ENCODE measurements at places on chromosomes 2 and 18.

DNA sequence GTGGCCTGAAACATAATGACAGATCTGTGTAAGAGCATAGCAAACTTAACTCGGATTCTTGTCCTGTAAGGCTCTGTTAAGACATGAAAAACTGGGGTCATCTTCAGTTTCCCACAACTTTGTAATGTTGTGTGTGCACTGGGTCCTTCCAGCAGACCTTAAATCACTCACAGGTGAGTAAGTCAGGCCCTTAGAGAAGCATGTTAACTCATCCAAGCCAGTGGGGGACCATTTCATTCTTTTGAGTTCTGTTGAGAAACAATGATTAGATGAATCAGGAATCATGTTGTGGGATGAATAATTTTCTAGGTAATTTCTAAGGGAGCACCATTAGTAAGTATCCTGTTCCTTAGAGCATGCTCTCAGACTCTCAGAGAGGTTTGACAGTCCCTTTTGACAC is 167.1 kb downstream of the ESCO1 start:
- no peak for DNase-seq

- no peak for DNase-seq
These were observed 249.4 kb upstream of the UBE2E3 start for GRCh38 chr2:180730976-180731375.

DNA sequence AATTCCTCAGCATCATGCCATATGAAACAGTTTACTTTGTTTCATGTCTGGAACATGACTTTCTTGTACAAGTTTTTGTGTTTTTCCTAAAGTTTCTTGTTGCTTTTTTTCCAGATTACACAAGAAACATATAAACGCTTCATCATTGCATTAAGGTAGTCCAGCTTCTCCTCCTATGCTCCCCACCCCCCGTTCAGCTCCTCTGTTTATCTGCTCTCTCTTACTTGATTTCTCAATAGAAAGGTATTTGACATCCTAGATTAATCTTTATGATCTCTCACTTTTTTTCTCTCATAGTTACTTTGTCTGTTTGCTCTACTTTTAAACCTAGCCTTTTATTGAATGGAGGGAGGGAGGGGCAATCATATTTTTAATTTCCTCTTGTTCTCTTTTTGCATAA is 25.4 kb downstream of the SLC40A1 start:
- no peak for DNase-seq

GRCh38 chr2:19332503-19332902 is 25.9 kb downstream of the OSR1 start:
- no peak for DNase-seq

DNA sequence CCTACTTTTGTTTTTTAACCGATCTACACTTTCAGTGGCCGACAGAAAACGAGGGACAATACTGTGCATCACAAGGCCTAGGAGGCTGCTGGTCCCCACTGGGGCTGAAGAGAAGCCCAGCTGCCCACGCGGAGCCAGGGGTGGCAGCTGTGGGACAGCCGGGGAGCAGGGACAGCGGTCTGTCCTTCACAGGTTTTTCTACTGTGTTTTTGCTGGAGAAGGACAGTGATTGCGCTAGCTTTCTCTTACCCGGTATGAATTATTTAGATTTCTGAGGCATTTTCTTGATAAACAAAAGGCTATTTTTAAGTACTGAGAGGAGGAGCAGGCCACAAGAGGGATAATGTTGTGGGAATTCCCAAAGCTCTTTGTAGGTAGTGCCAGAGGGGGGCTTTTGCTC is 219.8 kb downstream of the ATAD2B start:
- no peak for DNase-seq
